Activated CD8-positive, alpha-beta memory T cell treated with anti-CD3 and anti-CD28 coated beads, Interleukin-2, amount 10 ng/mL, durations not matched to agents 7 days and 5 days (primary cell): ENCODE measurements at places on chromosomes 5 and 9. TPM values are rescaled to one million over a fixed set of nuclear protein-coding genes. Genes with fewer than 3 reads are reported as not detected.

The TMEM167A gene
- total RNA-seq, result 58.7 TPM

The BTNL3 gene
- total RNA-seq, result not detected

The KIF12 gene
- total RNA-seq, result not detected

DNA sequence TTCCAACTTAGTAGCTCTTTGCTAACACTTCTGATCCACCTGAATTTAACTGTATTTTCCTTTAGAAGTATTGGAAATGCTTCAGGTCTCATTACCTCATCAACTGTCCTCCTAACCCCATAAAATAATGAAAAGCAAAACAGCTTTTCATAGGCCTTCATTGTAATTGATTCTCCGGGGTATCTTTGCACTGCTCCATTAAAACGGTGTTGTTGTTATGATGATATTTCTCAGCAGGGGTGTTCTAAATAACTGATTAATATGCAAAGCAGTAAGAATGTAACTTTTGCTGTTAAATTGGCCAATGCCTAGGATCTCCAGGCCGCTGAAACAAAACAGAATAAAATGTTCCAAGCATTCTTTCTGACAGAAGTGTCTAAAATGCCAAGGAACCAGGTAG, 1983.2 kb downstream of the EFNA5 start:
- no peaks in the 10 kb centered on the region for H3K36me3 ChIP-seq
- no peaks in the 10 kb centered on the region for H3K4me1 ChIP-seq
- H3K27me3 ChIP-seq, result no peaks in the 10 kb centered on the region
- DNase-seq, result no peak
- no peak overlapping the region for H3K4me3 ChIP-seq

DNA sequence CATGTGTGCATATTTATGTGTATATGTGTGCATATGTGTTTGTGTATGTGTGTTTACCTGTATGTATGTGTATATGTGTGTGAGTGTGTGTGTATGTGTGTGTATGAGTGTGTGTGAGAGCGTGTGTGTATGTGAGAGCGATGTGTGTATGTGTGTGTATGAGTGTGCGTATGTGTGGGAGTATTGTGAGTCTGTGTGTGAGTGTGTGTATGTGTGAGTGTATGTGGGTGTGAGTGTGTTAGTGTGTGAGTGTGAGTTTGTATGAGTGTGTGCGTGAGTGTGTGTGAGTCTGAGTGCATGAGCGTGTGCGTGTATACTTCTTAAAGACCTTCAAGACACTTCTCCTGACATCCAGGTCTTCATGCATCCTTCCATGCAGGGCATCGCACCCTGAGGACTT, 49.6 kb downstream of the CFAP77 start:
- no peak for DNase-seq
- H3K27me3 ChIP-seq, result peaks cover 44% of the 10 kb centered on the region
- no peaks in the 10 kb centered on the region for H3K36me3 ChIP-seq
- H3K4me1 ChIP-seq, result peaks cover 7% of the 10 kb centered on the region
- H3K4me3 ChIP-seq, result no peak overlapping the region
- H3K27ac ChIP-seq, result no peak overlapping the region

GRCh38 chr9:128420060-128420650, 502 bp upstream of the CERCAM start:
- no peak overlapping the region for H3K27ac ChIP-seq
- H3K4me1 ChIP-seq, result peaks cover 29% of the 10 kb centered on the region
- H3K27me3 ChIP-seq, result peaks cover 35% of the 10 kb centered on the region
- no peaks in the 10 kb centered on the region for H3K36me3 ChIP-seq
- H3K4me3 ChIP-seq, result peak overlapping the region; percentile 70
- DNase-seq, result peak; percentile 77

DNA sequence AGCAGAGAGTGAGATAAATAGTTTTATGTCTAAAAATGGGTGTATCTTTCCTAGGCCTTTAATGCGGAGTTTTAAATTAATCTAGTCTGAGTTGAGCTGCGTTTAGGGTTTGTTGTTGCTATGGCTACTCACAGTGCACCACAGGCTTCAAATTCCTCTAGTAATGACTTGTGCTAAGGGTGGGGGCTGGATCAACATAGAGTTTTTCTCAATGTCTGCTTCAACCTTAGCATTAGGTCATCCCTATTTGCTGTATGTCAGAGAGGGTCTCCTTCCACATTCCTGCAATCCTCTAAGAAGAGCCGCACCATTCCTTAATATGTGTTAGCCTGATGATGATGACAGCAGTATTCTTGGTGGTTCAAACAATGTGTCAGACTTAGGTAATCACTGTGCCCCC, 465.6 kb upstream of the KIF2A start:
- DNase-seq, result no peak
- no peaks in the 10 kb centered on the region for H3K36me3 ChIP-seq
- peaks cover 3% of the 10 kb centered on the region for H3K27me3 ChIP-seq
- H3K4me3 ChIP-seq, result no peak overlapping the region

DNA sequence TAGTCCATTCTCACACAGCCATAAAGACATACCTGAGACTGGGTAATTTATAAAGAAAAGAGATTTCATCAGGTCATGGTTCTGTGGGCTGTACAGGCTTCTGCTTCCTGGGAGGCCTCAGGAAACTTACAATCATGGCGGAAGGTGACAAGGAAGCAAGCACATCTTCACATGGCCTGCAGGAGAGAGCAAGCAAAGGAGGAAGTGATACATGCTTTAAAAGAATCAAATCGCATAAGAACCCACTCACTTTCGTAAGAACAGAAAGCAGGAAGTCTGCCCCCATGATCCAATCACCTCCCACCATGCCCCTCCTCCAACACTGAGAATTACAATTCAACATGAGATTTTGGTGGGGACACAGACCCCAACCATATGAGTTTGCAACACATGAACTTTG, 5.1 kb upstream of the FBXO38 start:
- H3K4me1 ChIP-seq, result peaks cover 20% of the 10 kb centered on the region
- no peak for DNase-seq
- no peak overlapping the region for H3K4me3 ChIP-seq
- no peaks in the 10 kb centered on the region for H3K27me3 ChIP-seq
- no peak overlapping the region for H3K27ac ChIP-seq

GRCh38 chr5:181189363-181189961, 15.5 kb downstream of the TRIM7 start:
- no peaks in the 10 kb centered on the region for H3K27me3 ChIP-seq
- peak overlapping the region; percentile 97 for H3K27ac ChIP-seq
- peaks cover 5% of the 10 kb centered on the region for H3K36me3 ChIP-seq
- H3K4me1 ChIP-seq, result peaks cover 42% of the 10 kb centered on the region
- peak overlapping the region; percentile 98 for H3K4me3 ChIP-seq

GRCh38 chr5:91244380-91245073, 138.6 kb downstream of the ARRDC3 start:
- no peak overlapping the region for H3K4me3 ChIP-seq
- H3K27me3 ChIP-seq, result peaks cover 4% of the 10 kb centered on the region
- H3K4me1 ChIP-seq, result no peaks in the 10 kb centered on the region
- H3K27ac ChIP-seq, result no peak overlapping the region
- H3K36me3 ChIP-seq, result peaks cover 7% of the 10 kb centered on the region

DNA sequence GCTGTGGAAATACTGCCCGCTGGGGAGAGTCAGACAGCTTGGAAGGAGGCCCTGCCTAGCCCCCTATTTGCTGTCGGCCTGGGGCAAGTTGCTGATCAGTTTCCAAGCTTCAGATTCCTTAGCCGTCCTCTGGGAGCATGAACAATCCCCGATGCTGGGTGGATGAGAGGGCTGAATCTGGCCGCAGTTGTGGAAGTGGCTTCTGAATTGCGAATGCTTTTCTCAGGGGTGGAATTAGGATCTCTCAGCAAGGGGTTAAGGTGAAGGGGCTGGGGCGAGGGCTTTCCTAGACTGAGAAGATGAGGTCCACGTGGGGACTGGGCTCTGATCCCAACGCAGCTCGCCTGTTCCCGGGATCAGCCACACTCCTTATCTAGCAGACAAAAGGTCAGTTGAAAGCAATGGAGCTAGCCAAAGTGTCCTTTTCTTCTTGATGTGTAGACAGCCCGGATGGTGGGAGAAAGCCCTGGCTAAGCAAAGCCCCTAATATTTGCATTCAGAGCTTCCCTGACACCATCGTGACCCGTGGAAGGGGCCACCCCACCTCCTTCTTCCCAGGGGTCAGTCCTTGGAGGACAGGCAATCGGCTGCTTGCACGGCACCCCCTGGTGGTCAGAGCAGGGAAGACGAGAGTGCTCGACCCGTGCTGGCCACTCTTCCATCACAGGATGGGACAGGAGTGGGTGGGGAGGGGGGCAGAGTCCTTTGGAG, 54.9 kb downstream of the COL15A1 start:
- peaks cover 26% of the 10 kb centered on the region for H3K27me3 ChIP-seq
- no peak overlapping the region for H3K27ac ChIP-seq
- H3K4me3 ChIP-seq, result no peak overlapping the region

DNA sequence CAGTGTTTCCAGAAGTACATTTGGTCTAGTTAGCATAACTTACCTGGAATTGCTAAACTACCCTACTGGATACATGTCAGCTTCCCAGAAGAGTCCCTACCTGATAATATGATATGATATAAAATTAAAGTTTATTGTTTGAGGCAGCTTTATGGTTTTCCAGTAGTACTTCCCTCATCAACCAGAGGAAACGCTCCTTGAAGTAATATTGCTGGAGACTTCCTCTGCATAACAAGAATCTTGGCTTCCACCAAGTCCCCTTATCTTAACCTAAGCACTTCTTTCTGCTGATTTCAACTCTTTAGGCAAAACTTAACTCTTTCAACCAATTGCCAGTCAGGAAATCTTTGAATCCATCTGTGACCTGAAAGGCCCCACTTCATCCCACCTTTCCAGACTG, 214.3 kb upstream of the PTGER4 start:
- H3K27me3 ChIP-seq, result no peaks in the 10 kb centered on the region
- H3K36me3 ChIP-seq, result peaks cover 26% of the 10 kb centered on the region
- no peaks in the 10 kb centered on the region for H3K4me1 ChIP-seq
- H3K27ac ChIP-seq, result no peak overlapping the region

DNA sequence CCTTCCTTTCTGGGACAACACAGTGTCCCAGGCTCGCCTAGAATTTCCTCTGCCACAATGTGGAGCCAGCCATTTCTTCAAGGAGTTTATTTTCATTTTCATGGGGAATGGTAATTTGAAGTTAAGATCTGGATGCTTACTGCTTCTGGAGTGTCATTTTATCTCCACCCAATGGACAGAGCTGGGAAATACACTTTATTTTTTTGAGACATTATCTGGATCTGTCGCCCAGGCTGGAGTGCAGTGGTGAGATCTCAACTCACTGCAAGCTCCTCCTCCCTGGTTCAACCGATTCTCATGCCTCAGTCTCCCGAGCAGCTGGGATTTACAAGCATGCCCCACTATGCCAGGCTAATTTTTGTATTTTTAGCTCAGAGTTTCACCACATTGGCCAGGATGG, 12.7 kb upstream of the THG1L start:
- no peak for DNase-seq
- H3K4me1 ChIP-seq, result peaks cover 33% of the 10 kb centered on the region
- H3K27ac ChIP-seq, result peak overlapping the region; percentile 75
- H3K4me3 ChIP-seq, result no peak overlapping the region

DNA sequence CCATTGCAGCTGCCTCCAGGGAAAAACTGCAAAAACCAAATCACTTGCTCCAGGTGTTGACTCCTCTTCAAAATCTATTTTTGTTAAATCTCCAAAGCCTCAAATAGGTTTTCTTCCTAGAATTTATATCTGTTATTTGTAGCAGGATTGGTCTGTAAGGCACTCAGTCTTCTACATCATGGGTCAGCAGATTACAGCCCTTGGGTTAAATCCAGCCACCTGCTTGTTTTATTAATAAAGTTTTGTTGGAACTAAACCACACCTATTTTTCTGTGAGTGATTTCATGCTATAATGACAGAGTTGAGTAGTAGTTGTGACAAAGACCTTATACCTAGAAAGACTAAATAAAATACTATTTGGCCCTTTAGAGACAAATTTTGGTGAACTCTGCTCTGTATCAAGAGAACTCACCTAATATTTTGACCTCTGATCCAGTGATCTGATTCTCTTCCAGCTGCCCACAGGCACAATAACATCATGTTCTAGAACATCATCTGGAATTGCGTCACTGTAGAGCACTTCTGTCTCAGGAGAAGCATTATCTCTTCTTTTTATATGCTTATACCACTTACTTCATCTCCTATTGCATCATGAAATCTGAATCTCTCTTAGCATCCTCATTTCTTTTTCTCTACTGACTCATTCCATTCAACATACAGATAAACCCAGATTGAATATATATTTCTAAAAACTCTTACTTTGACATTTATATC, 130.1 kb downstream of the RPS23 start:
- no peak for DNase-seq
- H3K4me1 ChIP-seq, result no peaks in the 10 kb centered on the region
- no peaks in the 10 kb centered on the region for H3K36me3 ChIP-seq
- H3K27ac ChIP-seq, result no peak overlapping the region
- no peaks in the 10 kb centered on the region for H3K27me3 ChIP-seq

DNA sequence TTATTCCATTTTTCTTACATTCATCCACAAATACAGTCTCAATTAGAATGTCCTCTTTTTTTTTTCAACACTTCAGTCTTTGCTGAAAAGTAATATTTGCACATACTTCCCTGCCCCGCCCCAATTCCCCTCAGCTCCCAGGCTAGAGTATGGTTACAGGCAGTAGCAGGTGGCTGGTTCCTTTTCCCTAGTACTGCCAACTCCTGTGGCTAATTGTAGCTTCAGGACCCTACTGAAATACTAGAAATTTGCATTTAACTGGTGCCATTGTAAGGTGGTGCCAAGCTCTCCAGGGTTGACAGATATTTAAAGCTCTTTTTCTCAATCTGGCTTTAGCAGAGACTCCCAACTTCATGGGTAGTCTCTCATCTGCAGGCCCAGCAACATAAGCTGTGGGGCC, 80.3 kb downstream of the FAM81B start:
- H3K4me3 ChIP-seq, result no peak overlapping the region
- no peak overlapping the region for H3K27ac ChIP-seq
- H3K36me3 ChIP-seq, result peaks cover 25% of the 10 kb centered on the region
- no peaks in the 10 kb centered on the region for H3K4me1 ChIP-seq
- no peak for DNase-seq
- H3K27me3 ChIP-seq, result no peaks in the 10 kb centered on the region

- DNase-seq, result no peak
- no peak overlapping the region for H3K27ac ChIP-seq
- peaks cover 12% of the 10 kb centered on the region for H3K4me1 ChIP-seq
- H3K27me3 ChIP-seq, result peaks cover 21% of the 10 kb centered on the region
These were observed 81.5 kb downstream of the ACER2 start for GRCh38 chr9:19490269-19490668.

DNA sequence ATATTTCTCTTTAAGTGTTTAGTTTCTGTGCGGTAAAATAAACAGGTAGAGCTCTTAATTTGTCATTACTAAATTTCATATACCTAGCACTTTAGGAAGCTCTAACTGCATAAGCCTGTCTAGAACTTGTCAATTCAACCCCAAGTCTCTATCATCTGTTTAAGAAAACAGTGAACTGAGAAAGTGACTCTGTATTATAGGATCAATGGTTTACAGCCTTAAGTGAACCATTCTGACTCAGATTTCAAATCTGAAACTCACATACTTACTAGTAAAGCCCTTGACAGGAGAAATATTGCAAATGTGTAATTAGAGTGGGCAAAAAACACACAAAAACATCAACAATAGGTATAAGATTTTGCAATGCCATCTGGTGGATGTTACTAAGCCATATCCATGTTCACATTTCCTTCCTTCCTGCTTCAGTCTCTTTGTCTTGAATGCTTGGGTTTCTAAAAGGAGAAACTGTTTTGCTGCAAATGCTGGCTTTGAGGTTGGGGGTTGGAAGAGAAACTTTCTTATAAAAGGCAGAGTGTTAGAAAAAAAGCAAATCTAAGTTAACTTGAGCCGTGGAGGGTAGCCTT, 101.8 kb downstream of the DOCK8 start:
- H3K27me3 ChIP-seq, result no peaks in the 10 kb centered on the region
- no peak overlapping the region for H3K4me3 ChIP-seq
- H3K4me1 ChIP-seq, result no peaks in the 10 kb centered on the region
- peaks cover 73% of the 10 kb centered on the region for H3K36me3 ChIP-seq
- no peak for DNase-seq
- no peak overlapping the region for H3K27ac ChIP-seq

- H3K27ac ChIP-seq, result no peak overlapping the region
- DNase-seq, result no peak
- no peak overlapping the region for H3K4me3 ChIP-seq
- H3K36me3 ChIP-seq, result peaks cover 36% of the 10 kb centered on the region
These were observed 35.2 kb downstream of the SETX start for GRCh38 chr9:132319421-132320110.
